ENCODE measurements at places on chromosomes 6 and 20.
A peak's percentile ranks its signal among the peaks of the same experiment; 100 is the strongest.

- H3K27ac ChIP-seq: no peak overlapping the region
- H3K4me3 ChIP-seq: no peak overlapping the region
- no peak for DNase-seq
- no peaks in the 10 kb centered on the region for H3K27me3 ChIP-seq
These were observed 5.9 kb downstream of the C6orf163 start for GRCh38 chr6:87350516-87350915.

- peaks cover 38% of the 10 kb centered on the region for H3K27me3 ChIP-seq
- peaks cover 7% of the 10 kb centered on the region for H3K4me1 ChIP-seq
- H3K27ac ChIP-seq: no peak overlapping the region
- no peaks in the 10 kb centered on the region for H3K36me3 ChIP-seq
These were observed 787 bp upstream of the PRR18 start for GRCh38 chr6:166308769-166309589.

GRCh38 chr6:150979826-150980350, 114.4 kb downstream of the MTHFD1L start:
- no peaks in the 10 kb centered on the region for H3K4me1 ChIP-seq
- DNase-seq: no peak
- peaks cover 34% of the 10 kb centered on the region for H3K36me3 ChIP-seq
- no peak overlapping the region for H3K4me3 ChIP-seq

DNA sequence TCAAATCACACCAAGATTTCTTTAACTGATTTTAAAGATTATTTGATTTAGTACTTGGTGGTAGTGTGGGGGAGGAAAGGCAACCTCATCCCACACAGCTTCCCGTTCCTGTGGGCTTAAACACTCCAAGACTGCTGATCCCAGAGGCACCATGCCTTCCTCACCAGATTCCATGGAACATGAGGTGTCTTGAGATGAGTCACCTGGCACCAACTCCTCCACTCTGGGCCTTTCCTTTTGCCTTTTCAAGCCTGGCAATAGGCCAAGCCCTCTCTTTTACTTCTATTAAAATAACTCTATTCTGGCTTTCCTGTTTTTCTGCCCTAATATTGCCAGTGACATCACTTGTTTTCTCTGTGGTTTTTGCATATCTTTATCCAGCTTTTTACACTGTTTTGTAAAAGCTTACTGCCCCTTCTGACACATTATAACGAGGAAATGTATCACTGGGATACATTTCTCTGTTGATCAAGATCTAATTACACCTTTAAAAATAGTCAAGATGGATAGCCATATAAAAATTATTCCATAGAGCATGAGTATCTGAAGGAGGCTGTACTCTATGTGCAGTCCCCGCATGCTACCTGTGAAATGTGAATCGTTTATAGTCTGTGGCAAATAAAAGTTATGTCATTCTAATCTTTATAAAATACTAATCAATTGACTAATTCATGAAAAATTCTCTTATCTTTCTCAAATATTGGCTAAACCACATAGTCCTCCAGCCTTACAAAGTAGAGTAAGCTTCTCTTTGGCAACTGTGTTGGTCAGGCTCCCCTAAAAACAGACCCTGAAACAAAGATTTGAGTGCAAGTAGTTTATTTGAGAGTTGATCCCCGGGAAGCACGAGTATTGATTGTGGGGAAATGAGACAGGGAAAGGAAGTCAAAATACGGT, 257.8 kb upstream of the KCNQ5 start:
- H3K36me3 ChIP-seq: no peaks in the 10 kb centered on the region
- DNase-seq: peak; percentile 98
- no peak overlapping the region for H3K4me3 ChIP-seq
- peak overlapping the region; percentile 68 for H3K27ac ChIP-seq
- H3K27me3 ChIP-seq: no peaks in the 10 kb centered on the region

DNA sequence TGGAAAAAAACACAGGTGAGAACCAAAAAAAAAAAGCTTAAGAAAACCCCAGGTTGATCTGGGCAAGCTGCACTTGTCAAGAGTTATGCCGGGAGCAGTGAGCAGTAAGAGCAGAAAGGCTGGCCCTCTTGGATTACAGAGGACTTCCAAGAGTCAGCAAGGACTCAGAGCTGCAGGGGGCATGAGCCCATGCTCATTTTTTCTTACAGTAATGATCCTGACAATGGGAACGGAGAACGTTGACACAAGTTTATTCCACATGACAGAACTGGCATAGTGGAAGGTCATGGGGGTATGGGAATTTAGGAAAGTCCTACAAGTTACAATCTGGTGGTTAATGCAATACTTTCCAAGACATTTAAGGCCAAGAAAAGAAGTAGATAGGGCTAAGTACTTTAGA, 256.6 kb downstream of the GMDS start:
- no peak overlapping the region for H3K27ac ChIP-seq
- H3K4me3 ChIP-seq: no peak overlapping the region
- no peaks in the 10 kb centered on the region for H3K36me3 ChIP-seq
- DNase-seq: no peak
- H3K27me3 ChIP-seq: no peaks in the 10 kb centered on the region
- peaks cover 13% of the 10 kb centered on the region for H3K4me1 ChIP-seq

- H3K27me3 ChIP-seq: no peaks in the 10 kb centered on the region
- H3K4me3 ChIP-seq: no peak overlapping the region
- no peaks in the 10 kb centered on the region for H3K4me1 ChIP-seq
- H3K36me3 ChIP-seq: no peaks in the 10 kb centered on the region
- H3K27ac ChIP-seq: no peak overlapping the region
- no peak for DNase-seq
These were observed 1.6 kb downstream of the SIRPD start for GRCh38 chr20:1555952-1556351.

DNA sequence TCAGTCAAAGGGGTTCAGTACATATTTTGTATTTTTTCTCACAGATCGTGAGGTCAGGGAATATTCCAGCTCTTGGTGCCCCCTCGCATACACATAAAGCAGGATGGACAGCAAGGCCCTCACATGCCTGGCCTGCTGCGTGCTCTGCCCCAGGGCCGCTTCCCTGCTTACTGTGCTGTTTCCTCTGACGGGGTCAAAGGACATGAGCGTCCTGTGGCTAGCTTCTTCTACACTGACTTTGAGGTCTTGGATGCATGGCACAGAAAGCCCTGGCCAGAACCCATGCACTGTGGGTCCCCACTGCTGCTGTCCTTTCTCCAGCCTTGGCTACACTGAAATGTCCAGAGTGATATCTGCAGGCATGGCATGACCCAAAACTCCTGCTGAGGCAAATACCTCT, 92.5 kb upstream of the GGTLC1 start:
- no peaks in the 10 kb centered on the region for H3K4me1 ChIP-seq
- no peak for DNase-seq
- no peak overlapping the region for H3K4me3 ChIP-seq
- no peaks in the 10 kb centered on the region for H3K27me3 ChIP-seq

- no peak overlapping the region for H3K27ac ChIP-seq
- H3K36me3 ChIP-seq: no peaks in the 10 kb centered on the region
- no peak overlapping the region for H3K4me3 ChIP-seq
- no peaks in the 10 kb centered on the region for H3K27me3 ChIP-seq
These were observed 8.1 kb upstream of the ZBP1 start for GRCh38 chr20:57628047-57628961.

- no peak for DNase-seq
- peaks cover 21% of the 10 kb centered on the region for H3K4me1 ChIP-seq
- H3K27ac ChIP-seq: no peak overlapping the region
- H3K4me3 ChIP-seq: no peak overlapping the region
These were observed 54.9 kb downstream of the TMEM170B start for GRCh38 chr6:11592294-11592906.

GRCh38 chr6:157518397-157519250, 137.6 kb downstream of the ZDHHC14 start:
- no peak overlapping the region for H3K4me3 ChIP-seq
- H3K27me3 ChIP-seq: no peaks in the 10 kb centered on the region
- H3K27ac ChIP-seq: no peak overlapping the region
- peaks cover 8% of the 10 kb centered on the region for H3K4me1 ChIP-seq
- H3K36me3 ChIP-seq: no peaks in the 10 kb centered on the region

- H3K27ac ChIP-seq: no peak overlapping the region
- H3K27me3 ChIP-seq: no peaks in the 10 kb centered on the region
- no peaks in the 10 kb centered on the region for H3K4me1 ChIP-seq
- no peak overlapping the region for H3K4me3 ChIP-seq
- no peaks in the 10 kb centered on the region for H3K36me3 ChIP-seq
These were observed 203.4 kb upstream of the RIN2 start for GRCh38 chr20:19554666-19555065.

GRCh38 chr20:48680650-48681049, 147.1 kb downstream of the PREX1 start:
- peaks cover 24% of the 10 kb centered on the region for H3K4me1 ChIP-seq
- no peaks in the 10 kb centered on the region for H3K36me3 ChIP-seq
- H3K4me3 ChIP-seq: no peak overlapping the region
- H3K27me3 ChIP-seq: no peaks in the 10 kb centered on the region
- no peak for DNase-seq

GRCh38 chr6:9225441-9225871, 790.1 kb upstream of the SLC35B3 start:
- H3K27ac ChIP-seq: no peak overlapping the region
- peak; percentile 85 for DNase-seq
- no peaks in the 10 kb centered on the region for H3K36me3 ChIP-seq
- H3K4me3 ChIP-seq: no peak overlapping the region
- no peaks in the 10 kb centered on the region for H3K4me1 ChIP-seq
- no peaks in the 10 kb centered on the region for H3K27me3 ChIP-seq

GRCh38 chr6:85460921-85461797, 11.3 kb downstream of the NT5E start:
- H3K4me1 ChIP-seq: peaks cover 90% of the 10 kb centered on the region
- H3K36me3 ChIP-seq: no peaks in the 10 kb centered on the region
- peak; percentile 81 for DNase-seq
- H3K27me3 ChIP-seq: no peaks in the 10 kb centered on the region
- no peak overlapping the region for H3K4me3 ChIP-seq

DNA sequence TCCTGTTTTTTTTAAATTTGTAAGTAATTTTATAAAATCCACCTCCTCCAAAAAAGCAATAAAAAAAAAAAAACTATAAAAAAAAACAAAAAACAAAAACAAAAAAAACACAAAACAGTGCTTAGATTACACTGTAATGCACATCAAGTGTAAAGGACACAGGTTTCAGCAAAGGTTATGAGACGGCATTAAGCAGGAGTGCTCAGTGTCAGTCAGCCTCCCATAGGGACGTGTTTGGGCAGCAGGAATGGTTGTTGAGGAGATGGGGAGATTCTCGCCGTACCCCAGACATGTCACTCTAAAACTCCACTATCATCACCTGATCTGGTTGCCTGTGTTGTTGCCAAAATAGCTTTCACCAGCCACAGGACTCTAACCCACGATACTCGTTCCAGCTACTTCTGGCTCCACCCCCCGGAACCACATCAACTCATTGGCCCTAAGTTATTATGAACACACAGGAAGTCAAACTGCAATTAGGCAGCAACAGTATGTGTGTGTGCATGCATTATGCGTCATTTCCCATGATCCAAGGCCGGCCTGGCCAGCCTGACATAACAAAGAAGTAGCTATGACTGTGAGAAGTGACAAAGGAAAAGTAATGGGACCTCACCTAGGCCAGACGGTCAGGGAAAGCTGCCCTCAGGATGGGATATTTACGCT, 28.7 kb downstream of the ECT2L start:
- no peaks in the 10 kb centered on the region for H3K4me1 ChIP-seq
- H3K4me3 ChIP-seq: no peak overlapping the region
- peak; percentile 6 for DNase-seq
